Hindlimb muscle (tissue), 1 donor: ENCODE measurements at places on chromosomes 2 and 18. TPM values are rescaled to one million over a fixed set of nuclear protein-coding genes. Genes with fewer than 3 reads are reported as not detected.

DNA sequence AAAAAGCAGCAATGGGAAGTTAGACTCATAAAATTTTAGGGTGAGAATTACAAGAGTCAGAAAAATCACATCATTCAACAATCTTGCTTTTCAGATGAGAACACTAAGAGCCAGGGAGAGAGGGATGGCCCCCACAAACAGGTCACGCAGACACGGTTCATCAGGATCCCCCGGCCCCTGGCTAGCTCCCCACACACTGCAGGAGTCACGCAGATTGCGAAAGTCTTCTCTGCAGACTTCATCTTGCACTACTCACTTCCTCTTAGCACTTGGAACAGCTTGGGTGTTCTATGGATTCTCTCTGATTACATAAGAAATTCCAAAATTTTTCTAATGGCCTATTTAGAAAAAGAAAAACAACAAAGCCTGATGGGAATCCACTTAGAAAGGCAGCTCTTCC, 21.6 kb upstream of the SULT1C2 start:
- DNase-seq: no peak

DNA sequence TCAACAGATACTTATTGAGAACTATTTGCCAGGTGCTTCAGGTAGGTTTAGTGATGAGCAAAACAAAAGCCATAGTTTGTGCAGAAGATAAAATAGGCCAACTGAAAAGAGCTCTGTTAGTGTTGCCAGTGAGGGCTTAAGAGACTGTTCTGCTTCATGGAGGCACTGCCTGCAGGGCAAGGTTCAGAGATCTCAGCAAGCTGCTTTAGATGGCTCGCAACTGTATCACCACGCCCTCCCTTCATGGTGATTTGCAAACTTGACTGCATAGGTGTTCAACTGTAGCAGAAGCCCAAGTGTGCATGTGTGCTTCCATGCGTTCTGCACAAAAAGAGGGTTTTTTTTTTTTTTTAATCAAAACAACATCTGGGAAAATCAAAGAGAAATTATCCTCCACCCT, 84.5 kb downstream of the RAPH1 start:
- no peak for DNase-seq

GRCh38 chr2:202064171-202064880, 8.7 kb upstream of the KIAA2012 start:
- DNase-seq: peak; percentile 74

GRCh38 chr2:26670931-26671460, 21.5 kb upstream of the KCNK3 start:
- no peak for DNase-seq

GRCh38 chr18:59229191-59229590, 9.2 kb downstream of the GRP start:
- no peak for DNase-seq

- no peak for DNase-seq
These were observed 31.8 kb upstream of the SULT1C4 start for GRCh38 chr2:108345951-108346350.

GRCh38 chr18:40570615-40571014, 1384.4 kb upstream of the PIK3C3 start:
- DNase-seq: no peak

The ZNF521 gene
- 50.6 TPM for polyA plus RNA-seq

The KCNIP3 gene
- polyA plus RNA-seq: 5.8 TPM
